ENCODE measurements at places on chromosomes 3 and 15. TPM values are rescaled to one million over a fixed set of nuclear protein-coding genes. Genes with fewer than 3 reads are reported as not detected.

Gene PPP1R14D
- total RNA-seq = not detected

Gene PTX3
- not detected for total RNA-seq

Gene PYGO1
- not detected for total RNA-seq

Gene CFAP20DC
- total RNA-seq = 0.27 TPM

Gene AGBL1
- total RNA-seq = not detected

Gene RBPMS2
- total RNA-seq = not detected

Gene ACTC1
- not detected for total RNA-seq

Gene IL12A
- 1.5 TPM for total RNA-seq

Gene PAQR9
- total RNA-seq = not detected

Gene LHFPL4
- total RNA-seq = not detected

Gene CHRNA7
- 0.32 TPM for total RNA-seq

Gene LDHAL6B
- total RNA-seq = not detected

Gene GLT8D1
- total RNA-seq = 46.6 TPM

Gene IL17RE
- 2.4 TPM for total RNA-seq

Gene RBP2
- total RNA-seq = not detected

Gene BNC1
- not detected for total RNA-seq

Gene NTRK3
- 0.37 TPM for total RNA-seq

Gene CLSTN2
- not detected for total RNA-seq

Gene SIDT1
- total RNA-seq = 29.9 TPM

Gene BCL2A1
- 31.0 TPM for total RNA-seq

Gene PSTPIP1
- total RNA-seq = 224 TPM

Gene ABI3BP
- not detected for total RNA-seq

Gene ZNF148
- total RNA-seq = 45.2 TPM

Gene C3orf52
- 10.1 TPM for total RNA-seq
